ENCODE measurements at places on chromosomes 11 and 22.
A peak's percentile ranks its signal among the peaks of the same experiment; 100 is the strongest.

DNA sequence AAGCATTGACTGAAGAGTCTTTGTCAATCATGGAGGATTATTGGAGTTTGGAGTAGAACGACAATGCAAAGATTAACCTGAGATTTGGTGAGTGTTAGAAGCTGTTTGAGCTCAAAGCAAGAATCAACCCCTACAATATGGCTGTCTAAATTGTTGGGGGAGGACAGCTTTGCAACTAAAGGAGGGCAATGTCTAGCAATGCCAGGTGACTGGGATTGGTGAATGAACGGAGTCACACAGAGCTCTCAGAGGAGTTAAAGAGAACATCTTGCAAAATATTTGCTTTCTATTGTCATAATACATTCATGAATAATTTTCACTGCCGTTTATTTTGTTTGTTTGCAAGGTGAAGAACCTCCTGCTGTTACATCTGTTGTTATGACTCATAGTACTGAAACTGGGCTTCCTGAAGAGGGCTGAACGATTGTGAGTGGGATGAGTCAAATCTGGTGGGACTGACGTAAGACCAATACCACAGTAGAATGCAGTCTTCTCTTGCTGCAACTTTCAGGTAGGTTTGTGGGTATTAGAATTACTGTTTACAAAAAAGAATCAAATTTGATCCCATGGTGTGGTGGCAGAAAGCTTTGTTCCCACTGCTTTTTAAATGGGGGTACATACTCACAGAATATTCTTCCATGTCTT is 281.9 kb downstream of the CADM1 start:
- DNase-seq, result peak; percentile 61

- no peak for DNase-seq
These were observed 71.4 kb downstream of the NAT10 start for GRCh38 chr11:34176751-34177209.

- no peak for DNase-seq
These were observed 333.3 kb downstream of the GUCY1A2 start for GRCh38 chr11:106684944-106685343.

GRCh38 chr11:99973993-99974392 is 713.1 kb upstream of the ARHGAP42 start:
- DNase-seq, result no peak

DNA sequence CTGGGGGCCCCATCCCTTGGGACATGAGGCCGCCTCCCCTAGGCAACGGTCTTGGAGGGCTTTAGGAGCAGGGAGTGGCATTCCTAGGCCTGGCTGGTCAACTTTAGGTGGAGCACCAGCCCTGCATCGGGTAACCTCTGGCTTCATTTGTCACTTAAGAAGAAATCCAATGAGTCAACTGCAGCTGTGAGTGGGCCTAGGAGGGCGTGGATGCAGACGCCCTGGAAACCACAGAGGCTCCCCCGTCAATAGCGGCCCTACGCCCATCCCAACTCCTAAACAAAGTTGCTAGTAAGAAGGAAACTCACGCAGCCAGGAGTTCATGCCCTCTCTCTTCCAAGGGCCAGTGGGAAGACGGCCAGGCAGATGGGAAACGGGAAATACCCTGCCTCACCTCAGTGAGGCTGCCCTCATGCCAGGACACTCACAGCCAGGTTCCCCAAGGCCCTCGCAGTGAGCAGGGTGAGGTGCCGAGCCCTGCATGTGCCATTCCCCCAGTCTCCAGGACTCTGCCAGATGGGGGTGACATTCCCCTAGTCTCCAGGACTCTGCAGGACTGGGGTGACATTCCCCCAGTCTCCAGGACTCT is 20.8 kb downstream of the BID start:
- DNase-seq, result no peak

DNA sequence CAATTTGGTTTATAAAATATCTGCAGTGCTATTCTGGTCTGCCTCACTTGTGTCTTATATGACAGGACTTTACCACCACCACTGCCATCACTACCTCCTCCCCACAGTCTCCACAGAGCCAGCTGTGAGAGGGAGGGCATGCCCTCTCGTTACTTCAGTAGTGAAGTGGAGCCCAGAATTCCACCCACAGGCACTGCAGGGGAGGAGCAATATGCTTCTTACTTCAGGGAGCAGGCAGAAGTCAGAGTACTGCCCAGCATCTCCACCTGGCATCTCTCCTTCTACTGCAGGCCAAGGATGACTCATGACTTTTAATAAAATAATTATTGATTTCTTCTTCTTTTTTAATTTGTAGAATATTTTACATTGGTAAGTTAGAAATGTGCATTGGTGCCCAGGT is 255.5 kb downstream of the DYNC2H1 start:
- DNase-seq, result no peak

- DNase-seq, result no peak
These were observed 110.2 kb downstream of the SWAP70 start for GRCh38 chr11:9774109-9774508.

DNA sequence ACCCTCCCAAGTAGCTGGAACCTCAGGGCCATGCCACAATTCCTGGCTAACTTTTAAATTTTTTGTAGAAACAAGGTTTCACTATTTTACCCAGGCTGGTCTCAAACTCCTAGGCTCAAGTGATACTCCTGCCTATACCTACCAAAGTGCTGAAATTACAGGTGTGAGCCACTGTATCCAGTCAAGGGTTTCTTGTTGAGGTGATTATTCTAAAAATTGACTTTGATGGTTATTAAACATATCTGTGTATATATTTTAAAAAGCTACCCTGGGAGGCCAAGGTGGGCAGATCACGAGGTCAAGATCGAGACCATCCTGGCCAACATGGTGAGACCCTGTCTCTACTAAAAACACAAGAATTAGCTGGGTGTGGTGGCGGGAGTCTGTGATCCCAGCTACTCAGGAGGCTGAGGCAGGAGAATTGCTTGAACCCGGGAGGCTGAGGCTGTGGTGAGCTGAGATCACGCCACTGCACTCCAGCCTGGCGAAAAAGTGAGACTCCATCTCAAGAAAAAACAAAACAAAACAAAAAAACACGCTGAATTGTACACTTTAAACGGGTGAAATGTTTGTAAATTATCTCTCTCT is 27.1 kb downstream of the MAPK1 start:
- DNase-seq, result no peak

DNA sequence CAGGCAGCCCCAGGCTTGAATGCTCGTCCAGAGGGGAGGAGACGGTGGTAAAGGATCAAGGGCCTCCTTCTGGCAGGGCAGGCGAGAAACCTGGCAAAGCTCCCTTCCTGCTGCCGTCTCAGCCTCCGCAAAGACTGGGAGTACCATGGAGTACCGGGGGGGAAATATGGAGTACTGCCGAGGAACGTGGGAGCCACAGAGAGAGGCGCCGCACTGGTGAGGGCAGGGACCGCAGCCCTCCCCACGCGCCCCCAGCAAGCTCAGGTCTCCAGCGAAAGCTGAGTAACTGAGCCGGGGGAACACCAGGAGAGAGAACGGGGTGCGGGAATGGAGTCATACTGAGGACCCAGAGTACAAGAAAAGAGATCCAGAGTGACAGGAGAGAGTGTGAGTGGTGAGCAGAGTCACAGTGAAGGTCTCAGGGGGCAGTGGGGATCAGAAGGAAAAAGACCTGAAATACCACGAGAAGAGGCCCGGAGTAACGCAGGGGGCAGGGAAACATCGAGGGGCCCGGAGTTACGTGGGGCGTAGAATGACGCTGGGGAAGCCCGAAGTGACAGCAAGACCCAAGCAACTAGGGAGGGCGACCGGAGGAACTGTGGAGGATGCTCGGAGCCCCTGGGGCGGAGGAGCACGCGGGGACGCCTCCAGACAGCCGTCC is 740 bp downstream of the EML3 start:
- no peak for DNase-seq

DNA sequence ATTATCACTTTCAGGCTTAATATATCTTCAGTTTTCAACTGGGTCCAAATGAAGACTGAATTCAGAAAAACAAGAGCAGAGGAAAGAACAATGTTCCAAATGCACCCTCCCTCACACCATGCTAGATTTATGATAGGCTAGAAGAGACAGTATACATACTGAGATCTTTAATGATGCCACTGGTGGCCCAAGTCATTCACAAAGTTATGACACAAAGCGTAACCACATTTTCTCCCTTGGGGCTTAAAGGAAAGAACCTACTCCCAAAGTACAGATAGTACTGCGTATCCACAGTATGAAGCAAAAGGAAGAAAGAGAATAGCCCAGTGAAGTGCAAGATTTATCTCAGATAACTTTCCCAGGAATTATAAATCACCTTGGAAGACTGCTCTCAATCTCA is 10.9 kb upstream of the SOX6 start:
- no peak for DNase-seq

- no peak for DNase-seq
These were observed 164.4 kb upstream of the BDNF start for GRCh38 chr11:27864611-27865010.

- no peak for DNase-seq
These were observed 142.9 kb downstream of the CRYBB2 start for GRCh38 chr22:25362215-25362882.

DNA sequence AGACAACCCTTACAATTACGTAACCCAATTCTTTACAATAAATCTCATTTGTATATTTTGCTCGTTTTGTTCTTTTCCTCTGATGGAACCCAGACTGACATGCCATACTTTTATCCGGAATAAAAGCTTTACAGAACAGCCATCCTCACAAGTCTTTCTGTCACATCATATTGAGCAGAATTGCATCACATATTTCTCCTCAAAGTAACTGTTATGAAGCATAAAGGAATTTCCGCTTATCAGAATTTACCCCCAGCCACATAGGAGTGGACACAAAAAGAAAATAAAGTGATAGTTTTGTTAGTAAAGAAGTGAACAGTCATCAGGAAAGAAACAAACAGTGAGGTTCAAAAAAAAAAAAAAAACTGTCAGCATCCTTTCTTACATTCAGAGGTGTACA is 539.5 kb upstream of the LUZP2 start:
- DNase-seq, result no peak

DNA sequence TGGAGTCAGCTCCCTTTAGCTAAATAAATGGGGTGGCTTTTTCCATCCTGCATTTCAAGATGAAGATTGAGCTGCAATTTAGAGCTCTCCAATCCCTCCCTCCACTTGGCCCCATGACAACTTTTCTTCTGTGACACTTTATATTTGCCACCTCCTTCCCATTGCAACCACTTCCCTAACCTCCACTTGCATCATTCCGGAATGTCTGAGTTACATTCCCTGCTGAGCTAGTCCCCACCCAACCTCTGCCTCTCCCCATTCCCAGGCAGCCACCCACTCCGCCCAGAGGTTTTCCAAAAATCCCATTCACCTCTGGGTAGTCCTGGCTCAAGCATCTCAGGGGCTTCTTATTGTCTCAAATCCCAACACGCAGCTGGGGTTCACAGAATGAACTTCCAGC is 24.7 kb downstream of the PC start:
- no peak for DNase-seq

GRCh38 chr11:62694455-62695167 is 5.3 kb upstream of the LRRN4CL start:
- peak; percentile 65 for DNase-seq

- DNase-seq, result no peak
These were observed 35.0 kb upstream of the PRAME start for GRCh38 chr22:22593964-22594656.

GRCh38 chr11:76321820-76322524 is 59.0 kb downstream of the THAP12 start:
- DNase-seq, result no peak

DNA sequence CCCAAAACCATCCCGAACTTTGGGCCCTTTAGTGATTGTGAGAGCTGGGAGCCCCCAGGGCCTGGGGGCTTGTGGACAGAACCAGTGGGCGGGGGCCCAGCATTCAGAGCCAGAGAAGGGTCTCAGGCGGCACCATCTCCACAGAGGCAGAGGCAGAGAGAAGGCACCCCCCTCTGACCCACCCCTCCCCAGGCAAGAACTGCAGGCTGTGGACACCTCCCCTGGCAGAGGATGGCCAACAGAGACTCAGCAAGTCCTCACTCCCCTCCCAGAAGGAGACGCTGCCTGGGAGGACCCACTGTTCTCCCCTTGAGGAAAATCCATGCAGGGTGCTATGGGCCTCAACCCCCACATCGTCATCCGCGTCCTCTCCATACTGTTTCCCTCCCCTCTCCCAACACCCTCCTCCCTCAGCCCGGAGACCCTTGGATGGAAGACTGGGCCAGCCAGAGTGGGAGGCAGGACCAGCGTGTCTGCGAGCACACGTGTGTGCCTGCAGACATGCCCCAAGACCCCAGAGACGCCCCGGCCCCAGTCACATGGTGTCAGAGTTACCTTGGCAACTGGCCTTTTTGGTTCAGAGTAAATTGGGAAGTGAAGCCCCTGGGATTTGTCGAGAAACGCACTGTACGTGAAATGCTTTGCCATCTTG is 42.6 kb downstream of the KCNC1 start:
- DNase-seq, result no peak

GRCh38 chr22:37905534-37906363 is at the start of gene MICALL1:
MICALL1 (plus strand) TSS chr22:37906297; CDS start chr22:37906423, 126 bp downstream.
- no peak for DNase-seq

DNA sequence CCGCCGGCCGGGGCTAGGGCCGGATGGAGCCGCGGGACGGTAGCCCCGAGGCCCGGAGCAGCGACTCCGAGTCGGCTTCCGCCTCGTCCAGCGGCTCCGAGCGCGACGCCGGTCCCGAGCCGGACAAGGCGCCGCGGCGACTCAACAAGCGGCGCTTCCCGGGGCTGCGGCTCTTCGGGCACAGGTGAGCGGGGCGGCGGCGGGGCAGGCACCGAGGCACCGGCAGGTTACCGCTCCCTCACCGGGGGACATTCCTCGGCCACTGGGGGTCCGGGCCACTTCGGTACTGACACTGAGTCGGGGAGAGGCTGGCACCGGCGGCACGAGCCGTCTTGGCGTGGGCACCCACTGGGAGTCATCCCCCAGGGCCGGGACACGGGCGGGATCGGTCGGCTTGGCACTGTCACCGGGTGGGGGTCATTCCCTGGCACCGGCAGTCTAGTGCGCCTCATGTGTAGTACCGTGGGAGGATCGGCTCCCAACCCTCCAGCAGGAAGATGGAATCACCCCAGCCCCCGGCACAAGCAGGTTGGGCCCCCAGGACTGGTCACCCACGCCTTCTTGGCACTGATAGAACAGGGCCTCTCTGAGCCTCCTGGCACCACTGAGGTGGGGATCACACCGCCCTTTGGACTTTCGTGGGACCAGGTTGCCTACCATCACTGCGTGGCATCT is 511 bp downstream of the DGKZ start:
- no peak for DNase-seq

- no peak for DNase-seq
These were observed 111.6 kb downstream of the PHF21B start for GRCh38 chr22:44898236-44898635.

- no peak for DNase-seq
These were observed 15.8 kb downstream of the CYB5R2 start for GRCh38 chr11:7657306-7658025.

GRCh38 chr11:135022454-135022853 is 610.4 kb upstream of the B3GAT1 start:
- DNase-seq, result no peak

GRCh38 chr11:18493310-18493709 is 33.4 kb downstream of the TSG101 start:
- DNase-seq, result no peak

GRCh38 chr11:92707665-92708064 is 261.8 kb upstream of the MTNR1B start:
- no peak for DNase-seq

GRCh38 chr11:115084231-115084630 is 405.9 kb downstream of the NXPE2 start:
- DNase-seq, result no peak

Data from HFF-Myc (cell line).